ENCODE measurements at places on chromosomes 2 and 18.

- DNase-seq = no peak
Measured at GRCh38 chr2:204255526-204255925, 289.7 kb upstream of the PARD3B start.

- DNase-seq = no peak
Measured at GRCh38 chr2:1641523-1641922, 102.8 kb downstream of the PXDN start.

DNA sequence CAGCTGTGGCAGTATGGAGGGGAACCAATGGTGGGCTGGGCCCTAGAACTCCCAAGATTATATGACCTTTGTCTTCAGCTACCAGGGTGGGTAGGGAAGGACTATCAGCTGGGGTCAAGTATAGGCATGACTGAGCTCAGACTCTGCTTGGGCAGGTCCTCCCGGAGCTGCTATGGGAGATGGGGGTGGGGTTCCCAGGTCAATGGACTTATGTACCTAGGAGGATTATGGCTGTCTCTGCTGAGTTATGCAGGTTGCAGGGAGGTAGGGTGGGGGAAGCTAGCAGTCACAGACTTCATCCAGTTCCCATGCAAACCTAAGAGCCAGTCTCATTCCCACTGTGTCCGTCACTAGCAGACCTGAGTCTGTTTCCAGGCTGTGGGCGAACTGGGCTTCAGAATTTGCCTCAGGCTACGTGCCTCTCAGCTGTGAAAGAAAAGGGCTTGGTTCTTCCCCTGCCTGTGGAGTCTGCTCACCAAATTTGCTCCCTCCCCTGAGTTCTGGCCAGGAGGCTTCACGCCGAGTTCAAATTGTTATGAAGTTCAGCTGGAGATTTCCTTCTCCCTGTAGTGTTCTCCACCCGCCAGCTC, 985.8 kb upstream of the NRXN1 start:
- no peak for DNase-seq

DNA sequence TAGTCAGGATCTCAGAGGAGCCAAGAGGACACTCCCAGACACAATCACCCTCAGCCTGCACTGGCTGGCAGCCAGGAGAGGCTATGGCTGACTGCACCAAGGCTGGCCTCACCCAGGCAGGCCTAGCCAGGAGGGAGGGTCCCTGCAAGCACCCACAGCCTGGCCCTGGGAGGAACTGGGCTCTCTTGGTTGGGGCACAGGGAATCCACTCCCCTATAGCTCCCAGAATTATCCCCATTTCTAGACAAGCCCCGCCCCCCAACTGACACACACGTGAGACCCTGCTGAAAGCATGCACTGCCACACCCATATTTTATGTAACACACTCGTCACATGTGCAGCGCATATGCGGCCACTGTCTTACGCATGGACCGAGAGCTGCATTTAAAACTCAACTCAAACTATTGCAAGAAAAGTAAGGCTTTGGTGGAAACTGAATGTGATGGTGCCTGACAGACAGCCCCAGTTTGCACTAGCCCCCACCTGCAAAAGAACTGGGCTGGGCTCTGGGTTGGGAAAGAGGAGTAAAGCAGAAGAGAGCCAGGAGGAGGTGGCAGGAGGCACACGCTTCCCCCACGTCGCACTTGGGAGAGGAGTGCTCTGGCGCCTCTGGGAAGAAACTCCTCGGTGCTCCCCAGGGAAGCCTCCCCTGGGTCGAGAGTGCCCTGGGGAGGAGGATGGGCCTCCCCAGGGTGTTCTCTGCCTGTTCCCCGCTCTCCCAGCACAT, 28.9 kb upstream of the ARHGEF4 start:
- DNase-seq = no peak

GRCh38 chr18:32372381-32373061, 98.2 kb downstream of the GAREM1 start:
- DNase-seq = no peak

DNA sequence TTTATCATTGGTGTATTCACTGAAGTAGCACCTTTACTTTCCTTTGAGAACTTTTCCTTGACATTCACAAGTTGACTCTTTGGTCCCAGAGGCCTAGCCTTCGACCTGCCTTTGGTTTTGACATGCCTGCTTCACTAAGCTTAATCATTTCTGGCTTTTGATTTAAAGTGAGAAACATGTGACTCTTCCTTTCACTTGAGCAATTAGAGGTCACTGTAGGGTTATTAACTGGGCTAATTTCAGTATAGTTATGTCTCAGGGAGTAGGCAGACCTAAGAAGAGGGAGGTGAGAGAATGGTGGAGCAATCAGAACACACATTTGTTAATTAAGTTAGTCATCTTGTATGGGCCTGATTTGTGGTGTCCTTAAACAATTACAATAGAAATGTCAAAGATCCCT, 1040.7 kb upstream of the SLC39A10 start:
- DNase-seq = no peak

- no peak for DNase-seq
Measured at GRCh38 chr2:105546628-105546974, 147.8 kb upstream of the FHL2 start.

Measured in iPS DF 19.7 (cell line).